ENCODE measurements at places on chromosomes 12 and 14.

DNA sequence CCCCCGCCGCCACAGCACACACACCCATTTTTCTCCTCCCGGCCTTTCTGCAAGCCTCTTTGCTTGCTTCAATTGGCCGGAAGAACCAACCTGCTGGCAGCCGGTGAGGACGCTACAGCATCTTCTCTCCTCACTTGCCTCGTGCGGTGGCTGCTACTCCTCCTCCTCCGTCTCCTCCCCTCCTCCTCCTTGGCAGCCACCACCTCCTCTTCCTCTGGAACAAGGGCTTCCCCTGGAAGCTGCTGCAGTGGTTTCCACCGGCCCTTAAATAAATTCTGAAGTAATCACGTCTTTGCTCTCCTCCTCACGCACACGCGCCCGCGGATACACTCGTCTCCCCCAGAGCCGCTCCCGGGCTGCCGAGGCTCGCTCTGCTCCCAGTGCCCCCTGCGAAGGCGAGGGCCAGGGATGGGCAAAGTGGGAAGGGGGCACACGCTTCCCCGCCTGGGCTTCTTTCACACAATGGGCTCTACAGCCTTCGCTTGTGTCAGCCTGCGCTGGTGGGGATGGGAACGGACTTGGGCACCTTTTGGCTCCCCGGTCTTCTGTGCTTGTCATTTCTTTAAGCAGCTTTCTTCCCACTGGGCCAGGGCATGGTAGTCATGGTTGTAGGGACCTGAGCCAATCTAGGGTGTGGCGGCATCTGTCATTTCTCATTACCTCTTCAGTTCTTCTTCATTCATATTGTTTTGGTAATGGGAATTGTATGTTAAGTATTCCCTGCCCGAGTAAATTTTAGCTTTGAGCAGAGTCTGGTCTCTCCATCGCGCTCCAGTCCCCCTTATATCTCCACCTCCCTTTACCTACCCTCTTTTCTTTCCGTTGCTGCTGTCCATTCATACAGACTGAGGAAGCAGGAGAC is at the start of gene PPFIA2:
Gene PPFIA2 (minus strand): TSS at position 161 of the 862 bp plus-strand sequence.
- peak; percentile 24 for DNase-seq

- no peak for DNase-seq
Measured at GRCh38 chr14:20194101-20194500, 3.4 kb downstream of the OR11G2 start.

DNA sequence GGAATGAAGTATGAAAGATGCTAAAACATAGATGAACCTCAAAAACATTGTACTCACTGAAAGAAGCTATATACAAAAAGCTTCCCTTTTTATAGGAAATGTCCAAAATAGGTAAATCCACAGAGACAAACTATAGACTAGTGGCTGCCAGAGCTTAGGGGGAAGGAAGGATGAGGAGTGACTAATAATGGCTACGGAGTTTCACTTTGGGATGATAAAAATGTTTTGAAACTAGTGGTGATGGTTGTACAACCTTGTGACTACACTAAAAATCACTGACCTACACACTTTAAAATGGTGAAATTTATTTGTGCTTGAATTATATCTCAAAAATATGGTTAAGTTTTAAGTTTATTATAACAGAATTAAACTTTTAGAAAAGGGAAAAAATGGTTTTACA is 37.1 kb upstream of the AMN1 start:
- DNase-seq = no peak

DNA sequence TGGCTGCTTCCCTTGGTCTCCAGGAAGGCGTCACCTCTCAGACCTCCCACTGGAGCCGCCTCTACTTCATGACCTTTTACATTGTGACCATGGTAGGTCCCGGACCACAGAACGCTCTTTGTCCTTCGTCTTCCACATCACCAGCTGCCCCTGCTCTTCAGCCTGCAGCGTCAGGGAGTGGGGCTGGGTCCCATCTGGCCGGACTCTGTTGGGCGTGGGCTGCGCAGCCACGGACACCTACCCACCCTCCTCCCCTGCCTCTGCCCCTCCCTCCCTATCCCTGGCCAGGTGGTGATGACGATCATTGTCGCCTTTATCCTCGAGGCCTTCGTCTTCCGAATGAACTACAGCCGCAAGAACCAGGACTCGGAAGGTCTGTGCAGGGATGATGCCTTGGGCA is 43.3 kb downstream of the SLC8B1 start:
- no peak for DNase-seq

- DNase-seq = no peak
Measured at GRCh38 chr12:107287436-107288413, 194.4 kb upstream of the CRY1 start.

DNA sequence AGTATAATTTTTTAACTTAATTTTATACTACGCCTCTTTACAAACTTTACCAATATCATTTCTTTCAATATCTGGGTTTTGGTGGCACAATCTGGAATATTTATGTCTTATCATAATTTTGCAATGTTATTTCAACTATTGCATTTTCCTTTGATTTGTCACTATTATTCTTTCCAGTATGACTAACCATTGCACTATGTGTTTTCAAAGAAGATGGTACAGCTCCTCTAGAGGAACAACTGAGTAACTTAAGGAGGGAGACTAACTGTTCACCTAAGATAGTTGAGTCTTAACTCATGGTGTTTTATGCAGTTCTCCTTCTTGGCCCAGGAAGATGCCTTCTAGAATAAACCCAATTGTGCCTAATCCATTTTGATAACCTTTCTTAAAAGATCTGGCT is 60.5 kb upstream of the KIF21A start:
- no peak for DNase-seq

- DNase-seq = no peak
Measured at GRCh38 chr12:27616356-27617142, 79.7 kb upstream of the REP15 start.

GRCh38 chr12:21471294-21471693 is 30.1 kb downstream of the RECQL start:
- DNase-seq = no peak

GRCh38 chr14:101353422-101353821 is 207.9 kb upstream of the DIO3 start:
- DNase-seq = peak; percentile 12

DNA sequence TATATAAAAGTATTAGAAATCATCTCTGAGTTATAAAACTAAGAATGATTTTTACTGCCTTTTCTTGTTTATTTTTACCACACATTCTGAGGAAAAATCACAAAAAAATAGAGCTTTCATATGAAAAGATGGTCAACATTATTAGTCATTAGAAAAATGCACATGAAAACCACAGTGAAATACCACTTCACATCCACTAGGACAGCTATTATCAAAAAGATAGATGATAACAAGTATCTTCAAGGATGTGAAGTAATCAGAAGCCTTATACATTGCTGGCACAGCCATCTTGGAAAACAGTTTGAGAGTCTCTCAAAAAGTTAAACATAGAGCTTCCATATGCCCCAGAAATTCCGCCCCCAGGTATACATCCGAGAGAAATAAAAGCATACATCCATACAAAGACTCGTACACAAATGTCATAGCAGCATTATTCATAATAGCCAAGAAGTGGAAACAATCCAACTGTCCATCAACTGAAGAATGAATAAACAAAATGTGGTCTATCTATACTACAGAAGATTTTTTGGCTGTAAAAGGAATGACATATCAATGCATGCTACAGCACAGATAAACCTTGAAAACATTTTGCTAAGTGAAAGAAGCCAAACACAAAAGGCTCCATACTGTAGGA is 523.9 kb downstream of the FUT8 start:
- DNase-seq = no peak

- DNase-seq = no peak
Measured at GRCh38 chr14:91493169-91493568, 16.9 kb downstream of the PPP4R3A start.

GRCh38 chr12:93402333-93403311 is 24.9 kb downstream of the NUDT4 start:
- DNase-seq = peak; percentile 48

DNA sequence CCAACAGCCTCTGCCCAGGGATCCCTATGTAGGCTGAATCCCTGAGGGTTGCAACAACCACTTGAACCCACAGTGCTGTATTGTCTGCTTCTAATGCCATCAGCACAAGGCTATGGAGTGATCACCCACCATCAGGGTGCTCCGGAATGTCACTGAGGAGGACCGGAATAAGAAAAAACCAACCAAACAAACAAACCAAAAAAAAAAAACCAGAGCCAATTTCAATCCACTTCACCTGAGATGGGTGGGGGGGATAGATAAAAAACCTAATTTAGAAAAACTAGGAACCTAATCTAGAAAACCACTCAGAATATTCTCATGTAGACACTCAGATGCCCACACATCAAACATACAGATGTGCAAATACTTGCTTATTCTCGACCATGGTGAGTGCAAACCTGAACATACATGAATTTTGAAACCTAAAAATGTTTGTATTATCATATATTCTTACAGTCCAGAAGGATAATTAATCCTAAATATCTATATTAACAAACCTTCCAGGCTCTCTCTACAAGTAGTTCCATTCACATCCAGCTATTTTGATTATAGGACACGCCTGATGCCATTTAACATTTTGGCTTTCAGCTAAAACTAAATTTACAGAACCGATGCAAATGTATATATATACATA is 3.7 kb downstream of the TBX5 start:
- DNase-seq = no peak

- peak; percentile 47 for DNase-seq
Measured at GRCh38 chr12:6555018-6555691, 687 bp downstream of the IFFO1 start.

- DNase-seq = no peak
Measured at GRCh38 chr14:59377991-59378601, 87.1 kb downstream of the GPR135 start.

DNA sequence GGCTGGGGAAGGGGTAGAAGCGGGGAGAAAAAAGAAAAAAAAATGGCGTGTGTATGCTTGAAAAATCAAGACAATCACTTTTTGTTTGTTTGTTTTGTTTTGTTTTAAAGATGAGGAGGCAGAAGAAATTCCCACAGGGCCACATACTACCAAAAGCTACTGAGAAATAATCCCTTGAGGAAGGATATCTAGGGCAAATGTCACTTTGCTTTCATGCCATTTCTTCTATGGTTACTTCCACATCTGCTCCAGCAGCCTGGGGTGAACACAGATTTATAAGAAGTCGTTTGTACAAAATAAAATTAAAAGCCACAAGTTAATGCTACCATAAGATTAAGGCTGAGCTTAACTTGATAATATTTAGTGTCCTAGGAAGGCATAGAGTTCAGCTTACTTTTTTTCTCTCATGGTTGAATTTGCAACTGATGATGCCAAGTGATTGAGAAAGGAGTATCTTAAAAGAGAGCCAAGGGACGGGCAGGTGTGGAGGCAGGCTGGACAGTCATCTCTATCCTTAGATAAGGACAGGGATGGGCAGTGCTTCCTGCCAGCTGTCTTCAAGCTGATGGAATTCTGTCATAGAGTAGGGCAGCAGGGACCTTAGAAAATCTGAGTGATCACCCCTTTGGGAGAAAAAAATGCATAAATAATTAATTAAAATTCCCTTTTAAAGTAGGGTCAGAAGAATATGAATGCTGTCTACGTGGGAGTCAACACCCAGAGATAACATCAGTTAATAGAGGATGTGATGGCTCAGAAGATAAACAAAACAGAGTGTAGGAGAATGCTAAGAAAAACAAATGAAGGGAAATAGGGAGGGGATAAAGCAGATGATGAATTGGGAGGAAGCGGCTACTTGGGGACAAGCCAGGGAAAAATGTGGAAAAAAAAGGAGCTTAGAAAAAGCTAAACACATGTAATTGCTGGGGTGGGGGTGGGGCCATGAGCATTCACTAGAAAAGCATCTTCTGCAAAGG is 57.1 kb downstream of the DYRK2 start:
- DNase-seq = no peak

- DNase-seq = no peak
Measured at GRCh38 chr12:92465786-92466295, 236.9 kb upstream of the PLEKHG7 start.

- no peak for DNase-seq
Measured at GRCh38 chr14:89406941-89407340, 10.1 kb downstream of the FOXN3 start.

GRCh38 chr12:4506870-4507269 is 31.8 kb upstream of the RAD51AP1 start:
- no peak for DNase-seq

DNA sequence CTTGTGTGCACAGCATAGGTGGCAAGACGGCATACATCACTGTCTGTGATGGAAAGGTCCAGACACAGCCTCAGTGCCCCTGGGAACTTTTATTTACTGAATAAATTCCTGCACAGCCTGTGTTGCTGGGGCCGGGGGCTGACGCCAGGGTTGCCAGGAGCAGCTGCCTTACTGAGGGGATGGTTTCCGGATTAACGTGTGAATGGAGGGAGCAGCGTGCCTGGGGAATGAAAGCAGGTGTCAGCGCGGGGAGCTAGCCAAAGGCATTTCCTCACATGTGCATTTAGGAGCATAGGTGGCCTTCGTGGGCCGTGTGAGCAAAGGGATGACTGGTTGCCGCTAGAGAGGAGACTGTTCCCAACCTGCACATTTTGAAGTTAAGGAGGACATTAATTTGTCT is 41.6 kb downstream of the SFSWAP start:
- DNase-seq = no peak

- no peak for DNase-seq
Measured at GRCh38 chr12:65208964-65209654, 39.7 kb downstream of the LEMD3 start.

- DNase-seq = no peak
Measured at GRCh38 chr14:76257842-76258397, 106.2 kb downstream of the GPATCH2L start.

DNA sequence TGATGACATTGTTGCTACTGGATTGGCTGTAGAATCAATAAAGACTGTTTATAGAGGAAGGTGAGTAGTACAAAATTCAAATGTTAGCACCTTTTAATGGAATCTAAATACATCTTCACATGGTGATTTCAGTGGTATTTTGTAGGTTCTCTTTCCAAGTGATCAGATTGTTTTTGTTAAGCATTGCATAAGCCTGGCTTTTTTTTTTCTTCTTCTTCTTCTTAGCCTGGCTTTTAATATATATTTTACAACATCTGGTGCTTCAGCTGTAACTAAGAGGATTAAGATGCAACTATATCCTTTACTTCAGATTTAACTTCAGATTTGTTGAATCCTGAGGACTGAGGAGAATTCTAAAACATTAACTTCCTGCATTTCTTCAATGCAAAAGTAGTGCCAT is 57.3 kb upstream of the ATF1 start:
- no peak for DNase-seq

GRCh38 chr14:77612011-77612620 is 4.3 kb downstream of the SPTLC2 start:
- no peak for DNase-seq

DNA sequence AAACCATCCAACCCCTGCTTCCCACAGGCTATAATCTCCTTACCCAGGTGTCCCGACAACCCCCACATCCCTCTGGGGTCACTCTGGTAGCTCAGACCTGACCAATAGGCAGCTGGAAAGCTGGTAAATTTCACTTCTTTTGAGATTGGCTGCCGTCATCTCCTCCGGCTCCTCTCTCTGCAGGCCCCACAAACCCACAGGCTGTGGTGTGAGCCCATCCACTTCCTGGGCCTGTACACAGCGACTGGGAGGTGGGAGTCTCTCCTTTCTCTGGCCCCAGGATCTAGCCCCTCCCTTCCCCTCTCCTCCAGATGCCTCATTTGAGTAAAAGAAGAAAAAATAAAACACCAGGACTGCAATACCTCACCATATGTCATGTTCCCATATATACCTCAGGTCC is 709 bp downstream of the INHBC start:
- DNase-seq = no peak
